ENCODE measurements at places on chromosomes 6 and 20.
A peak's percentile ranks its signal among the peaks of the same experiment; 100 is the strongest.

DNA sequence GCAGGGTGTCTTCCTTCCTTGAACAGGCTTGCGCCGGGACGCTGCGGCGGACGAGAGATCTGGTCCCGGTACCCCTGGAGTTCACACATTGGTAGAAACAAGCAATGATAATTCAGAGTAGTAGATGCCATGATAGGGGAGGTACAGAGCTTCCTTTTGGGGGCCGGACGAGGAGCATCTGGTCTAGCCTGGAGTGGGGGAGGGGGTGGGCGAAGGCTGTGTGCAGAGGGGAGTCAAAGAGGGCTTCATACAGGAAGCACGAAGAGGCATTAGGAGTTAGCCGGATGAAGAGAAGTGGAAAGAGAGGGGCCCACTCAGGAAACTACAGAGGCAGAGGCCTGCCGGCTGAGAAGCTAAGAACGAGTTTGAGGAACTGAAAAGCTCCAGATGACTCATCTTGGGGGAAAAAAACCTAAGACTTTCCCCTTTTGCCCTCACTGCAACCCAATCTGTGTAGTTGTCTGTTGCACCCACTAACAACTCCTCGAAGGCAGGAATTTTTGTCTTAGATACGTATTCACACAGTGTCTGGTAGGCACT is 611 bp downstream of the CNPY3 start:
- DNase-seq = peak; percentile 91

GRCh38 chr6:151002491-151002935 is 137.0 kb downstream of the MTHFD1L start:
- no peak for DNase-seq

DNA sequence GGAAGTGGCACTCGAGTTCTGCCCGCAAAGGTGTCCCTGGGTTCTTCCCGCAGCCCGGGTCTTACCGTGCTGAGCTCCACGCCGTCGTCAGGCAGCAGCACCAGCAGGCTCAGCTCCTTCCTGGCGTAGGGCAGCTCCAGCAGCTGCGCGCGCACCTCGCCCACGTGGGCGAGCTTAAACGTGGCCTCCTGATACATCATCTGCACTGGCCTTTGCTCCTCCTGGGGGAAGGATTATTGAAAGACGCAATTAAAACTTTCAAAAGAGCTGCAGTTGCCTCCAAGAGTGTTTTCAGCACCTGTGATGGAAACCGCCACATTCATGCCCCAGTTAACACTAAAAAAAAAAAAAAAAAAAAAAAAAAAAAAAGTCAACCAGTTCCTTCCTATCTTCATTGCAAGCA is 11.3 kb downstream of the SERPINB9 start:
- DNase-seq = peak; percentile 73

GRCh38 chr6:139927742-139928305 is 553.4 kb upstream of the CITED2 start:
- no peak for DNase-seq

- DNase-seq = no peak
Measured at GRCh38 chr6:16766836-16767745, 5.8 kb upstream of the ATXN1 start.

- DNase-seq = peak; percentile 78
Measured at GRCh38 chr6:18263418-18264218, 712 bp downstream of the DEK start.

DNA sequence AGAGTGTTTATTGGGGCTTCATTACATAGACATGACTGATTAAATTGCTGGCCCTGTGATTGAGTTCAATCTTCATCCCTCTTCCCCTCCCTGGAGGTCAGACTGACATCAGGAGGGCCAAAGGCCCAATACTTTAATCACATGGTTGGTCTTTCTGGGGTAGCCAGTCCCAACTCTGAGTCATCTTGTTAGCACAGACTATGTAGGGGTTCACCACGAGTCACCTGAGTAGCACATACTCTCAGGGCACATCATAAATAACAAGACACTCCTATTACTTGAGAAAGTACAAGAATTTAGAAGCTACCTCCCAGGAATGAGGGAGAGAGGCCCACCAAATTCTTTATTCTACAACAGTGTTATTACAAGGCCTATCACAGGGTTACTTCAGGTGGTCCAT is 11.3 kb downstream of the GINS1 start:
- no peak for DNase-seq

DNA sequence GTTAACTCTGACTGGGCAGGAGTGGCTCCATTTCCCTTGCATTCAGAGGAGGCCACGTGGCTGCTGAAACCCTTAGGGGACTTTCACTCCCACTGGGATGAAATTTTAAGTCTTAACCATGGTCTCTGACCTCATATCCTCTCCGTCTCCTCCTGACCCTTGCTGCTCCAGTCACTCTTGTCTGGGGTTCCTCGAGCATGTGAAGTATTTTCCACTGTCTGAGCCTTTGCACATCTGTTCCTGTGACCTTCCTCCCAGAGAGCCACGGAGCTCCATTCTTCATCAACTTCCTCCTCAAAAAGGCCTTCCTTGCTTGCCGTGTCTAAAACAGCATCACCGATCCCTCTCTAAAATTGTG is 153.0 kb upstream of the UST start:
- DNase-seq = no peak

- no peak for DNase-seq
Measured at GRCh38 chr6:43933148-43933885, 163.3 kb downstream of the VEGFA start.

DNA sequence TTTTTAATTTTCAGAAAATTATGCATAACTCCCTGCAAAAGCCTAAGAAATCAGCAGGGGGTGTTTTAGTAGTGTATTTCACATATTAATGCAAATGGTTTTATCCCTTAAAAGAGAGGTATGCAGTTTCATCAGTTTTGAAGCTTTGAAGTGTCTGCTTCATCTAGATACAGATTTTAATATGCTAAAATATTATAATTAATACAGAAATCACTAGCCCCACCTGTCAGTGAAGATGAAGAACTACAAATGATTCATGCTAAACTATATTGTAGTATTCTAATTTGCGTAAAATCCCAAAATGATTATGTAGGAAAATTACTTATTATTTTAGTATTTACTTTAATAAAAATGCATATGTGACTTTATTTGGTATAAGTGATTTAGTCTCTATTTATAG is 2.9 kb upstream of the TFB1M start:
- DNase-seq = no peak

- no peak for DNase-seq
Measured at GRCh38 chr20:14848806-14849205, 511.4 kb upstream of the FLRT3 start.

DNA sequence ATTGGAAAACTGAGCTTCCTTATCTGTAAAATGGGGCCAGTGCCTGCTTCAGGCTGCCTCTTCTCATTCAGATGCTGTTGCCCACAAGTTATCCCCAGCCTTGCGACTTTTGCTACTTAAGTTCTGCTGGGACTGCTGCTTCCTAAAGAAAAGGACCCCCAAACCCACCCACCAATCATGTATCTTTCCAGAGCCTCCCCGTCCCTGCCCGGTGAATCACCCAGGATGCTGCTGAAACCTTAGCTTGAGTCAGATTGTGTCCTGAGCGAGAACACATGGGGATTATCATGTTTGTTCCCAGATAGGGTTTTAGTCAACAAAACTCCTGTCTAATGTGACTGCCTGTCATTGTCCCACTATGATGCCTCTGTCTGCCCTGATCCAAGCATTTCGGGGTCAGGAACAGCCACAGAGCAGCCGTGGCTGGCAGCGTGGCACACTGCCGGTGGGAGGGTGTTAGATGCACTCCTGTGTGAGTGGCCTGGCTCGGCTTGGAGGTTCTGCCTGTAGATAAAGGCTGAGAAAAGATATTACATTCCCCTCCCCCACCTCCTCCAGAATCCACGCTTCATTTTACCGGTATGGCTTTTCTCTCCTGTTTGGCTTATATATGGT is 79.9 kb downstream of the TOX2 start:
- DNase-seq = peak; percentile 26

- DNase-seq = no peak
Measured at GRCh38 chr20:58103517-58103904, 124.9 kb downstream of the ANKRD60 start.

DNA sequence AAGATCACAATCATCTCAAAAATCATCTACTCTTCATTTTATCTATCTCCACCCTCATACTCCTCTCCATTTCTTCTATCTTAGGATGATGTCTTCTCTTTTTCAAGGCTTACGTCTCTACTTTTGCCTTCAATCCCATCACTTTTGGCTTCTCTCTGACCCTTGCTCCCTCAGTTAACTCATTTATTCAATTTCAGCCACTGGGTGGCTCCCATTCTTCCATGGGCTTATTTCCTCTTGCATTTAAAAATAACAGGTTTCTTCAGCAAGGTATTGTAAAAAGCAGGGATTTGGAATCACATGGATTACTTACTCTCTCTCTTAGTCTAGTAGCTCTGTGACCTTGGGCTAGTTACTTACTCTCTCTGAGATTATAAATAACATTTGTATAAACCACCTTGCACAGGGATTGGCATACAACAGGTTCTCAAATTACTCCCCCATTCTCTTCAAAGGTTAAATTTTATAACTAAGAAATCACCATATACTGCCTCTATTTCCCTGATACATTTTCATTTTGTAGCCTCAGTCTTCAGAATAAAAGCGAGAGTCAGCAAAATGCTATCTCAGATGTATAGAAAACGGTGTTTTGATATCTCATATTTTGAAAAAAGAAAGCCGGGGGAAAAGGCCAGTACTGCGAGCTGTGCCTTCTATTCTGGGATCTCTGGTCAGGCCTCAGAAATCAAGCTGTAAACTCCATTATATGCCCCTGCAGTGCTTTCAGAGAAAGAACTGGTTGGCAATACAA is 5.5 kb downstream of the ZSCAN12 start:
- no peak for DNase-seq

Measured in activated CD8-positive, alpha-beta memory T cell treated with anti-CD3 and anti-CD28 coated beads for 24 hours (primary cell).